ENCODE measurements at places on chromosomes 13 and 19.

DNA sequence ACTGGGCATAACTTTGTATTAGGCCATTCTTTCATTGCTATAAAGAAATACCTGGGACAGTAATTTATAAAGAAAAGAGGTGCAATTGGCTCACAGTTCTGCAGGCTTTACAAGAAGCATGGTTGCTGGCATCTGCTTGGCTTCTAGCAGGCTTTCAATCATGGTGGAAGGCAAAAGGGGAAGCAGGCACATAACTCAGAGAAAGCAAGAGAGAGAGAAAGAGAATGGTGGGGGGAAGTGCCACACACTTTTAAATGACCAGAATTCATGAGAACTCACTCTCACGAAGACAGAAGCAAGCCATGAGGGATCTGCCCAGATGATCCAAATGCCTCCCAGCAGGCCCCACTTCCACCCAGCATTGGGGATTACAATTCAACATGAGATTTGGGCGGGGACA lies 179.7 kb downstream of the SPRY2 start:
- DNase-seq, result no peak

DNA sequence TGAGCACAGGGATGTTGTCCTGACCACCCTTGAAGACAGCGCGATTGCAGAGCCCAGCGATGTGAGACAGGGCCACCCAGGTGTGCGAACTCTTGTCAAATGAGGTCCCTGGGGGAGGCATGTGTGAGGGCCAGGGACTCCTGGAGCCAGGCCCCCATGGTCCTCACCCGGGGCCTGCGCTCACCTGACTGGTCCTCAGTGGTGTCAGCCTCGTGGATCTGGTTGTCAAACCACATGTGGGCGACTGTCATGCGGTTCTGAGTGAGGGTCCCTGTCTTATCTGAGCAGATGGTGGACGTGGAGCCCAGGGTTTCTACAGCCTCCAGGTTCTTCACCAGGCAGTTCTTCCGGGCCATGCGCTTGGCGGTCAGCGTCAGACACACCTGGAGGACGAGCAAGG lies 12.3 kb downstream of the ATP1A3 start:
- DNase-seq, result no peak

DNA sequence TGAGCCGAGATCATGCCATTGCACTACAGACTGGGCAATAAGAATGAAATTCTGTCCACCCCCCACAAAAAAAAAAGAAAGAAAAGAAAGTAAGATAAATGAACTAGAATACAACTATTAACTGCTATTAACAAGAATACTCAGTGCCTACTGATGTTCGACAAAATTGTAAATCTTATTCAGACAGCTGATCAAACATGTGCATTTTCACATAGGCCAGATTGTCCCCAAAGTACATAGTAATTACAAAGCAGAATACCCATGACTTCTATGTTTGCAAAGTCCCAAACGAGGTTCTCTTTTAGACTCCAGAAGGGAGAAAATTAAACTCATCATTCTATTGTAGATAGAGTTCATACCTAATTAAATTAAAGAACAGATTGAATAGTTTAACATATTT lies 113.4 kb downstream of the UFM1 start:
- DNase-seq, result no peak

- DNase-seq, result no peak
These were observed 12.8 kb upstream of the DOCK9 start for GRCh38 chr13:98990701-98991100.

DNA sequence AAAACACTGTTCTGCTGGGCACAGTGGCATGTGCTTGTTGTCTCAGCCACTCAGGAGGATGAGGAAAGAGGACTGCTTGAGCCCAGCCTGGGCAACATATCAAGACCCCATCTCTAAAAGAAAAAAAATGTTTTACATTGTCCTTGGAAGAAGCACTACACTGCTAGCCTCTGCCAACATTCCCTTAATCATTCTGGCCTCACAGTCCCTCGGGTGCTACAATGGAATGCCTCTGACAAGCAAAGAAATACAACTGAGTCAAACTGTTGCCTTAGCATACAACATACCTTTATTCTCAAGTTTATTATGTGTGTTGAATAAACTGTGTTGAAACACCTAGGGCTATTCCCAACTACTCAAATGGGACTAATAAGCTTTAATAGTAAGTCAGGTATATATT lies 56.1 kb downstream of the PSPC1 start:
- DNase-seq, result no peak

DNA sequence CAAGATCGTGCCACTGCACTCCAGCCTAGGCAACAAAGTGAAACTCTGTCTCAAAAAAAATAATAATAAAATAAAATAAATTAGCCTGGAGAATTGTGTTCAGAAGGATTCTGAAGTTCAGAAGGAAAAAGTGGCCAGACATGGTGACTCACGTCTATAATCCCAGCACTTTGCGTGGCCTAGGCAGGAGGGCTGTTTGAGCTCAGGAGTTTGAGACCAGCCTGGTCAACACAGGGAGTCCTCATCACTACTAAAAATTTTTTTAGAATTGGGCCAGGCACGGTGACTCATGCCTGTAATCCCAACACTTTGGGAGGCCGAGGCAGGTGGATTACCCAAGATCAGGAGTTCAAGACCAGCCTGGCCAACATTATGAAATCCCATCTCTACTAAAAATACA lies 6.0 kb downstream of the RDH8 start:
- no peak for DNase-seq

- DNase-seq, result peak; percentile 75
These were observed 438 bp downstream of the PRKCSH start for GRCh38 chr19:11435833-11436313.

DNA sequence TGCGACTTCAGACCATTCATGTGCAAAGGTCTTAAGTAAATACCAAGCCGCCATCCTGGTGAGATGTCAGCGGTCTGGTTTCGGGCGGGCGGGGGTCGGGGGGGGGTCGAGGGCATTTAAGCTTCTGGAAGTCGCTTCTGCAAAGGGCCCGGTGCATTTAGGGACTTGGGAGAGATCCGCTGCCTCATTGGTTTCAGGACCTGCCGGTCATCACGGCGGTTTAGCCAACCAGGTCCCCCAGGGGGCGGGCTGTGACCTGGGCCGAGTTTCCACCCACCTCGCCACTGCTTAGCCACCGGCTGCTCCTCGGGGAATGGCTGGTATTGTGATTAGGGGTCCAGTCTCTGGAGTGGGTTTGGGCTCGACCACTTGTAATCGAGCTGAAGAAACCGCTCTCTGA lies 7.8 kb downstream of the ANKLE1 start:
- DNase-seq, result no peak

- no peak for DNase-seq
These were observed 127.5 kb downstream of the RFC3 start for GRCh38 chr13:33945477-33945876.

DNA sequence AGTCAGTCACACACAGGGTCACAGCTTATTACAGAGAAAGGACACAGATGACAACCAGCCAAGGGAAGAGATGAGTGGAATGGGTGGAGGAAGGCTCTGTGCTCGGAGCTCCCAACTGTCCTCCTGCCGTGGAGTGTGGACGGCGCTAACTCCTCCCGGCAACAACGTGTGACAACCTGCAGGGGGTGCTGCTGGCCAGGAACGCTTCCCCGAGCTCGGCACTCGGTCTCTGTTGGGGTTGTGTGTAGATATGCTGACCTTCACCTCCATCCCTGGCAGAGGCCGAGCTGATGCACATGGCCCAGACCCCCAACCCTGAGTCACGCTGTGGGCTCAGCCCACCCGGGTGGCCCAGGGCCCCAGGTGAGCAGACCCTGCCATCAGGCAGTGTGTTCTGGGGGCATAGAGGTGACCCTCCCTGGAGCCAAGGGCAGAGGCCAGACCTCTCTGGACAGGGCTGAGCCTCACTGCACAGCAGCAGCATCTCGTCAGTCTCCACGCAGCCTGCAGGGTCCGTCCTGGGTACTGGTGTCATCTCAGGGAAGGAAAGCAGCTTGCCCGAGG lies 14.1 kb downstream of the ZNF444 start:
- DNase-seq, result no peak

- no peak for DNase-seq
These were observed 46.0 kb downstream of the USP12 start for GRCh38 chr13:27125357-27126282.

GRCh38 chr13:54611390-54611789 lies 1582.8 kb downstream of the OLFM4 start:
- no peak for DNase-seq

GRCh38 chr19:41926028-41926762 lies 2.1 kb downstream of the ERFL start:
- DNase-seq, result no peak

DNA sequence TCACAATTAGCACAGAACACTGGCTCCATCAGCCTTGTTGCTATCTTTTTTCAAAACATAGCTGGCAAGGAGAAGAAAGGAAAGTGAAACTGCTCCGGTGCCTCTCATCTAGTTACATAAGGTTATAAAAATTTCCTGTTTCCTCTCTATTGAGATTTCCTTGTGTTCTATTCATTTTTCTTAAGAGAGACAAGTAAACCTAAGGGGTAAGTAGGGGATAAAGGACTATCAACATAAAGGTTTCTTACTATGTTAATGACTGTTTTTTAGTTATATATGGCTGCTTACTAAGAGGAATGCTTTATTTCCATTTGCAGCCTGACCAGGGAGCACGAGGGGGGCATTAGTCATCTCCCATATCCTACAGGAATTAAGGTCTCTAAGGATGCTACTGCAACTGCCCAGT lies 73.2 kb upstream of the MLNR start:
- no peak for DNase-seq

- no peak for DNase-seq
These were observed 51.8 kb downstream of the MLLT1 start for GRCh38 chr19:6227936-6228325.

- no peak for DNase-seq
These were observed 374.6 kb downstream of the DACH1 start for GRCh38 chr13:71492346-71492871.

DNA sequence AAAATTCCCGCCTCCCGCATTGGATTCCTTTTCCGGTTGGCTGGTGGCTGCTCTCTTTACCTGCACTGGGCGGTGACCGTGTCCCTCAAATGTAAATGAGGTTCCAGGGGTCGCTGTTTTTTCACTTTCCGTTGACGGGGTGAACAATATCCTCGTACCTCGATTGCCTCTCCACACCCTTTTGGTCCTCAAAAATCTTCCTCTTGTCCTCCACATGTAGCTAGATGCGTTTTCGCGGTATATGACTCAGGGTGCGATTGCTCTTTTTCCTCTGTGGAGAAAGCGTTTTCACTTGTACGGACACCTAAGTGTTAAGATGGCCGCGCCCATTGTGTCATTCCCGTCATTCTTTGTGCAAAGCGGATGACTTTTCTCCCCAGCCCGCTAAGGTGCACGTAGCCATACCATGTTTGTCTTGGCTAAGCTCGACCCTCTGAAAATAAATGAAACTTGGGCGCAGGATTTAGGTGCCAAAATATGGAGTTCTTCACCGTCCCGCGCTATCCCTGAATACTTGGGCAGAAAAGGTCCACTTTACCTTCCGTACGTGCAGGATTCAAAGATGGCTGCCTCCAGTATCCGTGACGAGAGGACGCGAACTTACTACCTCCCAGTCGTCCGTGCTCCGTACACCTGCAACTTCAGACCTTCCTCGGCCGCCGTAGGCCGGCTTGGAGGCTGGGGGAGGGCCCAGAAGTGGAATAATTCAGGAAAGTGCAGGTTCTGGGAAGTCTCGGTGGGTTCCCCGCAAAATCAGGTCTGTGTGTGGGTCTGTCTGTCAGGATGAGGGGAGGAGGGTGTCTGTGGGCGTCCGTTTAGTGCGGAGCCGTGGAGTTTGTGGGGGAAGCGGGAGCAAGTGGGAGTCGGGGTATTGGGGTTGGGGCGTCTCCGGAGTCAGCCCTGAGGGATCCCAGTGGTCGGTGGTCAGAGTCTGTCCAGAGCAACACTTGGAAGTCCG lies at the start of gene ZNF613:
Gene ZNF613, plus strand, starts transcription at position 689 of the 958 bp plus-strand sequence. CDS start 8,749 bp downstream, outside the sequence.
- DNase-seq, result peak; percentile 90

DNA sequence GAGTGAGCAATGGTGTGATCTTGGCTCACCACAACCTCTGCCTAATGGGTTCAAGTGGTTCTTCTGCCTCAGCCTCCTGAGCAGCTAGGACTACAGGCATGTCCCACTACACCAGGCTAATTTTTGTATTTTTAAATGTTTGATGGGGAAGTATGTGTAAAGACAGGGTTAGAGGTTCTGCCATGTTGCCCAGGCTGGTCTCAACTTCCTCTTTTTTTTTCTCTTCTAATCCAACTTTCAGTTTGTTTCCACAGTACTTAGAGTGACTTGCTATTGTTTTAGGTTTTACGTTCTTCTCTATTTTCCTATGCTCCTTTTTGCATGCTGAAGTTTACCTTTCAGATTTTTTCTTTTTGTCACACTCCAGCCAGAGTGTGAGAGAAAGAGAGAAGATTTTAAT lies 1433.0 kb downstream of the UQCRFS1 start:
- DNase-seq, result no peak

GRCh38 chr13:73341748-73342147 lies 282.9 kb downstream of the KLF5 start:
- DNase-seq, result no peak

- no peak for DNase-seq
These were observed 27.7 kb downstream of the EFNB2 start for GRCh38 chr13:106507560-106508274.

DNA sequence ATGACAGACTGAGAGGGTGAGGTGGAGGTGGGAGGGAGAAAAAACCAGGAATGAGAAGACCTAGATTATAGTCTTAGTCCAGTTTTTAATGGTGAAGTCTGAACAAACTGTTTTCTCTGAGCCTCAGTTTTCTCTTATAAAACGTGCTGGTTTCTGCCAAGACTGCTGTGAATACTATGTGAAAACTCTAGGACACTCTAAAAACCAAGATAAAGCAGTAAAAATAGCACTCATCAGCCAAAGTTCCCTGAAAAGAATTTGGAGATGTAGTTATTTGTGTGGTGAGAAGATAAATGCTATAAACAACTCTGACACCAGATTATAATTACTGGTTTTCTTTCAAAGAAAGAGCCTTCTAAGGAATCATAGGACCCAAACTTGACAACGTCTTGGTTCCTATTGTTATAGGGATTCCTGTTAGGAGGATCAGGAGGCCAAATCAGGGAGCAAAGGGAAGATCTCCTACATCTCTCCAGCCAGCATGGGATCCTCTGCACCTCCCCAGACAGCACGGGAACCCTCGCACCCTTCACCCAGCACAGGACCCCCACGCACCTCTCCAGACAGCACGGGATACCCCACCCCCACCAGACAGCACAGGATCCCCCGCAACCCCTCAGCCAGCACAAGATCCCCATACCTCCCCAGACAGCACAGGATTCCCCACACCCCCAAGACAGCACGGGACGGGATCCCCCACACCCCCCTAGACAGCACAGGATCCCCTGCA lies 130.2 kb downstream of the MIPEP start:
- no peak for DNase-seq

GRCh38 chr13:105937451-105937850 lies 598.0 kb downstream of the EFNB2 start:
- DNase-seq, result no peak

DNA sequence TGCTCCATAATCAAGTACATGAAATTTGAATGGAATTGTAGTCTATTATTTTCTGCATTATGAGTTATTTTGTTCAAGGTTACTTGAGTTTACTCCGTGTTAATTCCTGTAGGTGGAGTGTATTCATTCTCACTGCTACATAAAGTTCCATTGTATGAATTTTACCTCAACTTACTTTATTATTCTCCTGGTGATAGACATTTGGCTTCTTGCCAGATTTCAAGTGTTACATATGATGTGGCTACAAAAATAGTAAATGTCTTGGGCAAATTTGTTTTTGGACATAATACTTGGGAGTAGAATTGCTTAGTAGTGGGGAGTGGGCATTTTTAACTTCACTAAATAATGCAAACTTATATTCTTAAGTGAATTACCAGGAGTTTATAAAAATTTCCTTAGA lies 328.9 kb downstream of the SHISA2 start:
- no peak for DNase-seq

All from mucosa of descending colon (tissue), 3 donors.